M059J (cell line): ENCODE measurements at places on chromosomes 2 and 18. TPM values are rescaled to one million over a fixed set of nuclear protein-coding genes. Genes with fewer than 3 reads are reported as not detected.
A peak's percentile ranks its signal among the peaks of the same experiment; 100 is the strongest.

CHRND gene
- not detected in 2 replicates for total RNA-seq

DNA sequence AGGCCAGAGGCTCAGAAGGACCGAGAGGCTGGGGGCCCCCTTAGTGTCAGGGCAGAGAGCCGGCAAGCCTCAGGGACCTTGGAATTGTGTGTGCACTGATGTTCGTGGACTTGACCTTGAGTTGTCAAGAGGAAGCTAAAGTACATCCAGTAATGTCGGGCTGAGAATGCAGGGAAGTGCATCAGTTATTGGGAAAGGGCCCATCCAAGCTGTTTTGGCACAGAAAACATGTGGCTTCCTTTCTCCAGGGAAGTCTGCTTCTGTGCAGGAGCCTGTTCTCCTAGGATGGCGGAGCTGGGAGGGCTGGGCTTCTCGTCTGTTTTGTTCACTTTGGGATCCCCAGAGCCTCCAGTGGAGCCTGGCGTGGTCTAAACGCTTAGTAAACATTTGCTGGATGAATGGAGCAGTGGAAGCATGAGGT lies 23.7 kb downstream of the ATOH8 start:
- DNase-seq = no peak

RAB6C gene
- 0.02 TPM in 1 of 2 replicates, not detected in the other for total RNA-seq

SLC23A3 gene
- total RNA-seq = 0.02 TPM in 1 of 2 replicates, not detected in the other

LHCGR gene
- not detected in 2 replicates for total RNA-seq

DNA sequence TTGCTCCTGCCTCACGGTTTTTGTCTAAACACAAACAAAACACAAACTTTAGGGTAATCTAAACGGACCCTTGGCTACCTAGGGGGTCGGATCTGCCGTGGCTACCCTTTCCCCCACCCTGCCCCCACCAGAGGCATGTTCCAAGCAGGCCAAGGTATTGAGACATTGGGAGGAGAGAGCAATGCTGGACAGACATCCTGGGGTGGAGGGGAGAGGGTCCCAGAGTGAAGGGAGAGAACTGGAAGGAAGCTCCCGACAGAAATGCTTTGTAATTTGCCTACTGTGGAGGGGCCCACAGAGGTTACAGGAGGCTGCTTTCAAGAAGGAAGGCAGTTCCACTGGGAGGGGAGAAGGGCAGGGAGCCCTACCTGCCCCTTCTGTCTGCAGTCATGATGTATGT lies 13.9 kb upstream of the MAT2A start:
- no peak for DNase-seq

DNA sequence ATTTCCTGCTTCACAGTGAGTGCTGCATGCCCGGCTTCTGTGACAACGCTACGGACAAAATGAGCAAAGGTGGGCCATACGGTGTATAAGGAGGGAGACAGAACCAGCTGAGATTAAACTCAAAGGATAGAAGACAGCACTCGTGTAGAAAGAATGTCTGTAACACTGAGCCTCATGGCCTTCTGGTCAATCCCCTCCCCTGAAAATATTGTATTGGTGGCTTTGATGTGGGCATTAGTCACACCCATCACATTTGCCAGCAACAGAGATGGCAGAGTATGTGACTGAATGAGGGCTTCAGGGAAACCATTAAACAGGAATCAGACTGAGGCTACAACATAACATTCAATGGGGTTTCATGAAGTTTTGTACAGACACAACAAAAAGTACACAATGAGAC lies 287.8 kb upstream of the CCDC68 start:
- peak; percentile 61 for DNase-seq

- DNase-seq = no peak
Measured at GRCh38 chr2:4358837-4359236, 655.5 kb downstream of the DCDC2C start.

ANKMY1 gene
- 7.1 and 10.8 TPM in 2 replicates for total RNA-seq

COLEC11 gene
- total RNA-seq = 0.10 TPM in 1 of 2 replicates, not detected in the other

GRCh38 chr2:113878743-113879142 lies 11.1 kb upstream of the ACTR3 start:
- DNase-seq = no peak

CD28 gene
- total RNA-seq = not detected in 2 replicates

FBXO15 gene
- 0.17 and 0.71 TPM in 2 replicates for total RNA-seq

CFAP221 gene
- 0.12 TPM in 1 of 2 replicates, not detected in the other for total RNA-seq

GRCh38 chr2:151827564-151828142 lies 568 bp downstream of the ARL5A start:
- DNase-seq = peak; percentile 38

GRCh38 chr18:30455741-30456140 lies 586.8 kb downstream of the DSC3 start:
- DNase-seq = no peak

DNA sequence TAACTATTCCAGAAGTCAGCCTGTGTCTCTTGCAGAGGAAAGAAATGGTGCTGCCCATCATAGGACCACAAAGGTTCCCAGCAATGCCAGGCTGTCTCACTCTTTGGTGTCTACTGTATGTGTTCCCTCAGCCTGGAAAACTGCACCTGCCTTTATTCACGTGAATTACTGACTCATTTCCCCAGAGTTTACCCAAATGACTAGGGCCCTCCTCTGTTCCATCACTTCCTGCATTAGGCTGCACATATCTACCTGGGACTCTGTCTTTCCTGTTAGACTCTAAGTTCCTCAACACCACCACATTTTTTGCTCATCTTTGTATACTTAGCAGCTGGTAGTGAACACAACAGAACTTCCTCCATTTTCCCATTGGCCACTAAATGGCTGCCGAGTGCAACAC lies 188.3 kb downstream of the FHOD3 start:
- DNase-seq = no peak

DNA sequence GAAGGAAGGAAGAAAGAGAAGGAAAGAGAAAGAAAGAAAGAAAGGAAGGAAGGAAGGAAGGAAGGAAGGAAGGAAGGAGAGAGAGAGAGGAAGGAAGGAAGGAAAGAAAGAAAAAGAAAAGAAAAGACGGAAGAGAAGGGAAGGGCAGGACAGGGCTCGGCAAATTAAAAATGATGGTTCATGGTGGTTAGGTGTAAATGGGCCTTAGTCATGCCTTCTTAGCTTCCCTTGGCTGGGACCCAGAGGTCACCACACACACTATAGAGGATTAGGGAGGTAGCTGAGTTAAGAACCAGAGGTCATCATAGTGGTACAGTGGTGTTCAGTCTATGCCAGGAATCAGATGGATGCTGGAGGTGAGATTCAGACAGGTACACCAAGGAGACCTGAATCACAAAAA lies 9.3 kb upstream of the ATL2 start:
- peak; percentile 62 for DNase-seq

GRCh38 chr2:232490221-232491138 lies 2.8 kb upstream of the ECEL1 start:
- no peak for DNase-seq

DNA sequence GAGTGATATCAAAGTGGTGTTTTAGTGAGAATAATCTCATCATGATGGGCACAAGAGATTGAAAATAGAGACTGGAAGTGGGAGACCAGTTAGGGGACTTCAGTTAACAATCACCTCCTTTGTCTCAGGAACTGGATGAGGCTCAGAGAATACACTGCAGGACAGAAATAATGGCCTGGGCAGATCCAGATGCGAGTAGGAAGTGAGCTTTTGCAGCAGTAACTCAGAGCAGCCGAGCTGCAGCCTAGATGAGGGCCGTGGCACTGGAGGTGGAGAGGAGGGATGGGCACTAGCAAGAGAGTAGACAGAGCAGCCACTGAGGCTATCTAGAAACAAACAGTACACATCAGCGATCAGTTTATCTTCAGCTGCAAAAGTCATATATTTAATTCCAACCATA lies 48.6 kb downstream of the CYB5A start:
- no peak for DNase-seq

MYO3B gene
- total RNA-seq = not detected in 2 replicates

DNA sequence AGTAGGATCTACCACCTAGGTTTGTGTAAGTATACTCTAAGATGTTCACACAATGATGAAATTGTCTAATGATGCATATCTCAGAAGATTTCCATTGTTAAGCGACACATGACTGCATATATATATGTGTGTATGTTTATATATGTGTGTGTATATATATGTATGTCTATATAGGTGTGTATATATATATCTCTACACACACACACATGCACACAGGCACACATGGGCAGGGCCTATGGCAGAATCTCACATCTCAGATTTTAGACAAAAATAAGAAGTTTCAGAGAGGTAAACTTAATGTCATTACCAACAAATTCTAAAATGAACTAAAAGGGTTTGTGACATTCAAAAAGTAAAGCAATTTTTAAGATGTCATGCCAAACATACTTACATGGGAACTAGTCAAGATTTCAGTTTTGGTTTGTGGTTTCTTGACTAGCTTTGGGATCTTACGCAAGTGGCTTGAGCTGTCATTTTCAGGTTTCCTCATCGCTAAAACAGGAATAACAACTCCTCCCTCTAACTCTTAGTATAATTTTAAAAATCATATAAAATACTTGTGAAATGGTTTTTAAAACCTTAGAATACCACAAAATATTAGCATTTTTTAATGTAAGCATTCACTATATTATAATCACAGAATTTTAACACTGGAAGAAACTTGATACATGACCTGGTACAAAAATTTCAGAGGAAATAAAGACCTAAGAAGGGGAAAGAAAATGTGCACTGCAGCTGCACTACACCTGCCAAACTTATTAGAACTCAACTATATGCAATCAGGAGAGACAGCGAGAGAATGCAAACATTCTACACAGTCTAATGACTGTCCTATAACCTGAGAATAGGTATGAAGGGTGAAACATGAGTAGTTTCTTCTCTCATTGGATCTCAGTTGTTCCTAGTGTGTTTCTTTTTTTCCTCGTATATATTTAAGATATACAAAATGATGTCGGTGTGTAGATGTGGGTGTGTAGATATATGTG lies 75.7 kb downstream of the TTC21B start:
- peak; percentile 25 for DNase-seq

DYSF gene
- total RNA-seq = 0.27 and 0.81 TPM in 2 replicates

- DNase-seq = peak; percentile 94
Measured at GRCh38 chr18:23529604-23530003, 26.3 kb downstream of the RMC1 start.

PARD3B gene
- total RNA-seq = 0.86 and 1.6 TPM in 2 replicates

KCNK3 gene
- total RNA-seq = 2.4 and 2.8 TPM in 2 replicates

GRCh38 chr2:172095146-172095904 lies 7.4 kb downstream of the DLX2 start:
- DNase-seq = peak; percentile 95

RAB17 gene
- 0.30 and 1.8 TPM in 2 replicates for total RNA-seq

- DNase-seq = peak; percentile 20
Measured at GRCh38 chr2:137508739-137509384, 455.4 kb upstream of the HNMT start.

MDH1B gene
- 1.0 and 1.2 TPM in 2 replicates for total RNA-seq

DNA sequence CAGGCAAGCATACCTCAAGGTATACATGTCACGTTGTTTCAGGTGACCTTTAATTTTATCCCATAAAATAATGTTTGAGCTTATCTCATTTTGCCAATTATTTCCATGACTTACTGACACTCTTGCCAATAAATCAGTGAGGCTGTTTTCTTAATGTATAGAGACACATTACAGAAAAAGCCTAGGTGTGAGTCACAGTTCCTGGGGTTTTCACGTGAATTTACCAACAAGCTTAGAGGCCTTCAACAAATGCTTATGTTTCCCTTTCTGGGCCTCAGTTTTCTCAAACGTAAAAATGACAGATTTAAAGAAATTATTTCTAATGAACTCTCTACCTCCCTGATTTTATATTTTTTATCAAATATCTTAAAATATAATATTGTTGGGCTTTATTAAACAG lies 517.5 kb upstream of the SPHKAP start:
- DNase-seq = no peak

BOLL gene
- not detected in 2 replicates for total RNA-seq

DNA sequence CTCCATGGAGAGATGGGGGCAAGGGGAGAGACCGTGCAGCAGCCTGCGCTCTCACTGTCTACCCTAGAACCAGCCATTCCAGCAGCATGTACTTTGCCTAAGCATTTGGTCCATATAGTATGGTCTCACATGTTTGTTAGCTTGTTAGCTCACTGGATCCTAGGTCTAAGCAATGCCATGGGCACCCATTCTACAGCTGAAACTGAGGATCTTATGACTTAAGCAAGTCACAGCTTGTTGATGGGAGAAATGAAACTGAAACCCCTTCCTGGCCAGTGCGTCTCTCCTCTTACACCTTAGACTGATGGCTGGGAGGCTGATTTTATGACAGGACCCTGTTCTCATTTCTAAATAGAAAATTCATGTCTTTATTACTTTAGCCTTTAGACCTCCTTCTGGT lies 90.1 kb downstream of the EPAS1 start:
- DNase-seq = no peak

- DNase-seq = peak; percentile 91
Measured at GRCh38 chr2:156342254-156343095, 10.0 kb upstream of the NR4A2 start.

DNA sequence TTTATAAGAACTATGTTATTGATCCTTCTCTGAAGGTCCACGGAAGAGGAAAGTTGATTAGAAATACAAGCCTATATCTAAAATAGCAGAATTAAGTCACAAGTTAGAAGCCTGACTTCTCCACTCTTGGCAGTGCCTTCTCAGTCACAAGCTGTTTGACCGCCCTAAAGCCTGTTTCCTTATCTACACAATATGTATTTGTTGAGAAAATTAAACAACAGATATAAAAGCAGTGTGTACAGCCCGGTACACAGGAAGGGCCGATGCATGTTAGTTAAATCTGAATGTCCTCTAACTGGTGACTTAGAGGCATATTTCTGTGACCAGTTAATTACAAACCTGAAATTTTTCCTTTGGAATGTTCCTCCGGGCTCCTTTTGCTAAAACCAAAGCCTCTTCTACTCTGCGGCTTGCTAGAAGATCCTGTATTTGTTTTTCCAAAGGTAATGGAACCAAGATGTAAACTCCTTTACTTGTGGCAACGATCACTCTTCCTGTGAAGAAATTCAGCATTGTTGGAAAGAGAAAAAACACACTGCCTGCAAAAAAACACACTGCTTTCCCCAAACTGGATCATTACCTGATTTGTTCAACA lies 33.4 kb downstream of the TGFBRAP1 start:
- no peak for DNase-seq

TEX51 gene
- total RNA-seq = not detected in 2 replicates

GRCh38 chr2:237324837-237325236 lies 89.1 kb downstream of the COL6A3 start:
- DNase-seq = peak; percentile 43

DNA sequence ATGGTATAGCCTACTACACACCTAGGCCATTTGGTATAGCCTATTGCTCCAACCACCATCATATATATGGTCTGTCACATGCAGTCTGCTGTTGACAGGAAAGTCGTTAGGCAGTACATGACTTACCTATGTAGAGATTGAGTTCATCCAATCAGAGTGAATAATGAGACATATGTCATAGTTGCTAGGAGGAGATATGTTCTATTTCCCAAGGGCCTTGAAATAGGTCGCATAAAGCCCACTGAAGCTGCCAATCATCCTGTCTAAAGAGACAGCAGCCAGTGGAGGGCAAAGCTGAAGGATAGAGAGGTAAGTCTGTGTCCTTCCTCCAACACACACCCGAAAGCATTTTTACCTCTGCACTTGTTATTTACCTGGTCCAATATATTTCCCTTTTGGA lies 263.4 kb downstream of the PTPRM start:
- peak; percentile 32 for DNase-seq

DNA sequence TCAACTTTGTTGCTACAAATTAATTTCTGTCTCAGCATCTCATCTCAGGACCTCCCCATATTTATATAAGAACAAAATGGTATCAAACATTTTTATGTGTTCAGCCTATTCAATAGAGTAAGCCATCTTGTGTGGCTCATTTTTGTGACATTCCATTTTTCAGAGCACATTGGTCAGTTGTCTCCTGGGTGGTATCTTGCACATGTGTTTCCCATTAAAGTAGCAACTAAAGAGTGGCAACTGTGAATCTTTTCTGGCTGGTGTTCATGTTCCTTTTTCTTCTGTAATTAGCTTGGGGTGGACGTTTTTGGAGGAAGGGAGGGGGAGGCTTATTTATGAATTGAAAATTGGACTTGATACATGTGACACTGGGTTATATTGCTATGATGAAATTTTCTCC lies 45.4 kb upstream of the EFEMP1 start:
- no peak for DNase-seq
